H7 (cell line): ENCODE measurements at places on chromosomes 11 and 22.

DNA sequence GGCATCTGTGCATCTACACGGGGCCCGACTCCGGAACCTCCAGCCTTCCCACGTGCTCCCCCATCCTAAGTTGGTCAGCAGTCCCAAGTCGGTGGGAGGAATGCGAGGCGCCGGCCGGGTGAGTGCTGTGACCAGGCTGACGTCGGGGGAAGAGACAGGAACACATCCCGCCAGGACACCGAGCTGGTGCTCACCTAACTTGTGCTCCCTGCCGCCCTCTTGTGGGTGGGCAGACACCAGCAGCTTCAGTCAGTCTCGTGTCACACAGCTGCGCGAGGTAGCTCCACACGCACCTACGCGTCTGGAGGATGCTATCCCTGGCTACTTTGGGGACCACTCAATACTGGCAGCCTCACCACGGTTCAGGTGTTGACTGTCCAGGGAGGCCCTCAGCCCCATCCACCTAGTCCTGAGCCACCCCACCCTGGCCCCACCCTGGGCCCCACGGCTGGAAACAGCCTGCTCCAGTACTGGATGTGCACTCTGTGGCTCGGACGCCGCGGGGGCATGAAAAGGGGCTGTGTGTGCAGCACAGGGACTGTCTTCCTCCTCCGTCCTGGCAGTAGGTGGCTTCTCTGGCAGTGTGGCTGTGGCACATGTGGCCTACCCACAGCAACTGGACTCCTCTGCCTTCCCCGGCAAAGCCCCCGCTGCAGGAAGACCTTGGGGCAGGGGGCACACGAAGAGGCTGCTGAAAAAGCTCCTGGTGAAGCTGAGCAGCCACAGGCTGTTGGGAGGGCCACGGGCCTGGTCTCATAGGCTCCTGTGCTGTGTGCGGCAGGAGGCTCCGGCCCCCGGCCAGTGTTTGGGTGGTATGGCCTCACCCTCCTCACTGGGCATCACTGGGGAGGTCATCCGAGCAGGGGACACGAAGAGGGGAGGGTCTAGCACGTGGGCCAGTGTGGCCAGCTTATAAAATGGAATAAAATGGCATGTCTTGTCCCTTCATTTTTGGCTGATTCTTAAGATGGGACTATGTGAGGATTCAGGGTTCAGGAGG lies 11.2 kb upstream of the BID start:
- DNase-seq, result peak; percentile 96

DNA sequence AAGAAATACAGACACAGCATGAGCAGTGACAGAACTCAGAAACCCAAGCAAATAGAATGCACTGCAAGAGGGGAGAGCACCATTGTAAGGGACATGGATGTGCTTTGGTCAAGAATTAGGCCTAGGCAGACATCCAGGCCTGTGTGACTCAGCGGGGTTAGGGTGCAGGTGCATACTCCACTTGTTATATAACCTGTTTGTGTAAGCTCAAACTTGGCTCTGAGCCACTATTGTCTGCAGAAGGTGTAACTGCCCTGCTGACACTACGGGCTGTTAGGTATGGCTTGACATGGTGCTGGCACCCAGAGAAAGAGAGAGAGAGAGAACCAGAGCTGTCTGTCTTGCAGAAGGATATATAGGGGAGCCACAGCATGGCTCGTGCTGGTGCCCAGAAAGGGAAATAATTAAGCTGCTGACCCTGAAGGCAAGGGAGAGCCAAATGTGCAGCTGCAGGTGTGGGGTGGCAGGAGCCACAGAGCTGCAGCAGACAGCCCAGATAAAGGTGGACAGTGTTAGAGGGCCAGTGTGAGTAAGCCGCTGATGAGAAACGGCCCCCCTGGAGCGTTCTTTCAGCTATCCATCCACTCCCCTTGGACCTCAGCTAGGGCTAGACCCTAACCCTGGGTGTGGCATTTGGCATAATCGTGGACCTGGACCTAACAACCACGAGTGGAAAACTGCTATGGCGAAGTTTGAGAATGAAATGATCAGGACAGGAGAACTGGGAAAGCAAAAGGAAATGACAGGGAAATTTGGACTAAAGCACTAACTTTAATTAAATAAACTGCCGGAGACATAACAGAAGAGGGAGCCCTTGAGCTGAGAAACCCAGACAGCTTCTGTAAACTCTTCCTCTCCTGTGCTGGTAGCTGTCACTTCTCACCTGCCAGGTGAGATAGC lies 253.0 kb upstream of the CCDC179 start:
- peak; percentile 44 for DNase-seq

- DNase-seq, result peak; percentile 15
These were observed 50.5 kb upstream of the ADA2 start for GRCh38 chr22:17269607-17270261.

DNA sequence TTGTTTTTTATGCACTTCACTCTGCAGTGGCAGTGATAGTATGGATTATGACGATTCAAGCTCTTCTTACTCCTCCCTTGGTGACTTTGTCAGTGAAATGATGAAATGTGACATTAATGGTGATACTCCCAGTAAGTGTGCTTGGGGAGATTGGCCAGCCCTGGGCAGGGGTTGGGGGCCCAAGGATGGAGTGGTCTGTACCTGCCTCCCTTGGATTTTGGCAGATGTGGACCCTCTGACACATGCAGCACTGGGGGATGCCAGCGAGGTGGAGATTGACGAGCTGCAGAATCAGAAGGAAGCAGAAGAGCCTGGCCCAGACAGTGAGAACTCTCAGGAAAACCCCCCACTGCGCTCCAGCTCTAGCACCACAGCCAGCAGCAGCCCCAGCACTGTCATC lies 14.2 kb downstream of the MADD start:
- no peak for DNase-seq

GRCh38 chr11:76766521-76766920 lies 16.6 kb upstream of the TSKU start:
- DNase-seq, result no peak

- DNase-seq, result no peak
These were observed 10.8 kb downstream of the NPTXR start for GRCh38 chr22:38833061-38833460.

- no peak for DNase-seq
These were observed 103.5 kb downstream of the DDX10 start for GRCh38 chr11:108768370-108768769.

DNA sequence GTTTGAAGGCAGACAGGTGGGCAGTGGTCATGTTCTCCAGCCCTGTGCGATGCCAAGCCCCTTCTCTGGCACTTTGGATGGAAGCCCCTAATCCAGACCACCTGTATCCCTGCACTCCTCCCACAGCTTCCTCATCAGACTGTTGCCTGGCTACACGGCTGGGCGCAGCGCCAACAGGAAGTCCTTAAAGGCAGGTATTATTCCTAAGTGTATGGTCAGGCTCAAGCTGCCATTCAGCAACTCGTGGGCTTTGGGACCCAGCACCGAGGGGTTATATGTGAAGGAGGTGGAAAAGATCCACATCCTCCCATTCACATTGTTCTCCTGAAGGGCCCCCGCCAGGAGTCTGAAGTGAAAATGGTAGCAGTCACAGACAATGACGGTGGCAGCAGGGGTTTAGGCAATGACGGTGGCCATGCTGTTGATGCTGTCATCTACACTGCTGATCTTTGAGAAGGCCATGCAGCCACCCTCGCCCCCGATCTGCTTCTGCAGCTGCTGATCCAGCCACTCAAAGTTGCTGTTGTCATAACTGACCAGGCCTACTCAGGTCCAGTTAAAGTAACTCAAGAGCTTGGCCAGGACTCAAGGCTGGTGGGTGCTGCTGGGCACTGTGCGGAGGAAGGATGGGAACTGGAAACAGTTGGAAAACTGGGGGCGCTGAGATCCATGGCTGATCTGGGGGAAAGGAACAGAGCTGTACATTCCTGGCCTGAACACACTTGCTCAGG lies 27.7 kb downstream of the OR6Q1 start:
- DNase-seq, result no peak
